ENCODE measurements at places on chromosomes 5 and 9.
A peak's percentile ranks its signal among the peaks of the same experiment; 100 is the strongest.

- DNase-seq: no peak
Measured at GRCh38 chr9:134206311-134207300, 42.2 kb upstream of the RNU6ATAC start.

DNA sequence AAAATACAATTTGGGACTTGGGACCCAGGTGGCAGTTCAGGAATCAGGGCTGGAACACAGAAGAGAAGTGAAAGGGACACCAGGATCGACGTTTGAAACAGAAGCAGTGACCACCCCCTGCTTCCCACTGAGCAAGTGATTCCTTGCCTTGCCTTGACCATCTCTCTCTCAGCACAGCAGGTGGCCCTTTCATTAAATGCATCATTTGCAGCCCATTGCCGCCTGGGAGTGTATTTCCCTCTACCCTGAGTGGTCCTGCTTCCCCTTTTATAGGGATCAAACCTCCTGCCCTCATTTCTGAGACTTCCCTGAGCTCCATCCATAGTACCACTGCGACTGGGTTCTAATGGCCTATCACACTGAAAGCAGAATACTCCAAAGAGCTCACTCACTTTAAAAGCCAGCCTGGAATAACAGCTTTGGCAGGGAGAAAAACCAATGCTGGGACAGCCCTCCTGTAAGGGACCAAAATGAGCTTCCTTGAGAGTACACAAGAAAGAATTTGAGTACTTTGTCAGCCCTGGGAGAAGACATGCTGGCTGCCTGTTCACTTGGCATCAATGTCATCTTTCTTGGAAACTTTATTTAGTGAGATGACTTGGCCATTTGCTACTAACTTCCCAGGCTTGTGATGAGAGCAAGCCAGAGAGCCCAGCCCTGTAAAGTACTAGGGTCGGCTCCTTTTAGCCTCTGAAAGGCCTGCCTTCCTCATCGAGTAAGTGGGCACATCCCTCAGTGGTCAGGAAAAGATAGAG is 149.7 kb downstream of the SLIT3 start:
- DNase-seq: no peak

- no peak for DNase-seq
Measured at GRCh38 chr5:80662108-80662507, 7.3 kb upstream of the DHFR start.

DNA sequence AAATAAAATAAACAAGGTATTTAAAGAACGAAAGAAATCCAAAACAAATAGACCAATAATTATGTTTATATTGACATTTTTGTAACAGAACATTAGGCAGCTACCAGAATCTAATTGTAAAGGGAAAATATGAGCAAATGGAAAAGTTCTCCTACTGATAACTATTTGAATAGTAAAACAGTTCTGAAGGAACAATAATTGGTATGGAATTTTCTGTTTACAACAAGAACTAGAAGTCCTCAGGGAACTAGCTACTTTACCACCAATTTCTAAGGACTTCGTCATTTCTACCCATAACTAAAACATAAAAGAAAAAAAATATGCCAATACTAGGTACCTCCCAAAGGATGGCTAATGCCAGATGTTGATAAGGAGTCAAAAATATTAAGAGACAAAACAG is 58.5 kb downstream of the AP3B1 start:
- DNase-seq: no peak

- DNase-seq: peak; percentile 64
Measured at GRCh38 chr9:35771534-35771933, 17.5 kb upstream of the MSMP start.

- DNase-seq: no peak
Measured at GRCh38 chr9:121685795-121686377, 34.5 kb downstream of the DAB2IP start.

GRCh38 chr5:125370461-125371205 is 624.2 kb upstream of the ZNF608 start:
- DNase-seq: no peak

DNA sequence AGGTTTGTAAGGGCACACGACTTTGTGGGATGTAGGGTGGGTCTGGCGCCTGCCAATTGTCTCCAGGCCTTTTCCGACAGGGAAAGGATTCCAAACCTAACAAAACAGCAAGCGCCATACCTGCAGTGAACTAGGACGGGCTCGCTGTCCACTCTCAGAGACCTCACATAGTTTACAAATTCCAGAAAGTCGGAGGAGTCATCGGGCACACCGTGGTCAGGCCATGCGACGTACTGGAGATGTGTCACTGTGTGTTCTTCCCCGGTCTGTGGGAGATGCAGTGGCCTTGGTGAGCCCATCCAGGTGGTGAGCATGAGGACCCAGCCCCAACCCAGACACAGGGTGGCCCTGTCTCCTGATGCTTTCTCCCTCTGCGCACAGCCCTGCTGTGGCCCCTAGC is 61.3 kb upstream of the EPB41L4B start:
- no peak for DNase-seq

DNA sequence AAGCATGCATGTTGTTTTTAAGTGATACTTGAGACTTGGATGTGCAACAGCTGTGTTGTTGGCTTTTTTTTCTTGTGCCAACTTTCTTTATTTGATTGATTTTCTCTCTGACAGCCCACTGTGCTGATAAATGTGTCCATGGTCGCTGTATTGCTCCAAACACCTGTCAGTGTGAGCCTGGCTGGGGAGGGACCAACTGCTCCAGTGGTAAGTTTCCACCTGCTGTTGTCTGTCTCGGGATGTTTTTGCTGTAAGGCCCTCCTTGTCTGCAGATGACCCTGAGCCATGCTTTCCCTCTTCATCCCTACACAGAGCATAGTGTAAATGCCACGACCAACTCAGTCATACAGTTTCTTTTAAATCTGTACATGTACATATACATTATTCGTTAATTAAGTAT is 79.2 kb downstream of the MEGF10 start:
- no peak for DNase-seq

DNA sequence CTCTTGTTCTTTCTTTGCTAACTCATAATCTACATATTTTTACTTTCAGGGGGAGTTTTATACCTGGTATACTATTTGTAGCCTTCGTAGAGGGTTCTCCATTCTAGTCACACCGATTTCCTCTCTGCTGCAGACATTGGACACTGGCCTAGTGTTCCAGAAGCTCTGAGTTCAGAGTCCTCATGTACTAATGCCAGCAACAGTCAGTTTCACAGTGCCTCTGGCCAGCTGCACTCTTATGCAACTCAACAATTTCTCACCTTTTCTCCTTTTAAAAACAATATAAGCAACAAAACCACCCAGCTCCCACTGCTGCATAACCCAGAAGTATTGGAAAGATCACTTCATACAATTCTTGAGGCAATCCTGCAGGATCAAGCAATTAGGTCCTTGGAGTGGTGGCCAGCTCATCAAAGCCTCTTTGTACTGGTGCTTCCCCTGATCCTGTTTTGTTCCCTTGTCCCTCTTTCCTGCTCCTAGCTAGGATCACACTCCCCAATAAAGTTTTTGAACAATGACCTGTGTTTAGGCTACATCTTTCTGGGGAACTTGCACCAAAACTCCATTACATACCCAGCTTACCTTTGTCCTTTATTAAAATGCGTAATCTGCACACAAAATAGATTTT is 98.1 kb upstream of the TUT7 start:
- DNase-seq: no peak

- no peak for DNase-seq
Measured at GRCh38 chr9:30534896-30535295, 1849.5 kb upstream of the ACO1 start.

GRCh38 chr9:111150181-111150580 is 111.9 kb upstream of the LPAR1 start:
- no peak for DNase-seq

DNA sequence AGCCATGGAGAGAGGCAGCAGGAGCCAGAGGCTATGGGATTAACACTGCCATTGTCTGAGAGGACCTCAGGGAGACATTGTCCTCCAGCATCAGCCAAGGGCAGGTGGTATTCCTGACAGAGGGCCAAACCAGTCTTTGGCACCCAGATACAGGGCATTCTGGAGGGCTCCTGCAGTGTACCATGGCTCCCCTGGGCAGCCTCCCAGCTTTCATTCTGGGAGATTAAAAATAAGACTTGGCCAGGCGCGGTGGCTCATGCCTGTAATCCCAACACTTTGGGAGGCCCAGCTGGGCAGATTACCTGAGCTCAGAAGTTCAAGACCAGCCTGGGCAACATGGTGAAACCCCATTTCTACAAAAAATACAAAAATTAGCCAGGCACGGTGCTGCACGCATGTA is 4.2 kb downstream of the MTAP start:
- no peak for DNase-seq

GRCh38 chr9:33049680-33050361 is 24.7 kb downstream of the DNAJA1 start:
- no peak for DNase-seq

DNA sequence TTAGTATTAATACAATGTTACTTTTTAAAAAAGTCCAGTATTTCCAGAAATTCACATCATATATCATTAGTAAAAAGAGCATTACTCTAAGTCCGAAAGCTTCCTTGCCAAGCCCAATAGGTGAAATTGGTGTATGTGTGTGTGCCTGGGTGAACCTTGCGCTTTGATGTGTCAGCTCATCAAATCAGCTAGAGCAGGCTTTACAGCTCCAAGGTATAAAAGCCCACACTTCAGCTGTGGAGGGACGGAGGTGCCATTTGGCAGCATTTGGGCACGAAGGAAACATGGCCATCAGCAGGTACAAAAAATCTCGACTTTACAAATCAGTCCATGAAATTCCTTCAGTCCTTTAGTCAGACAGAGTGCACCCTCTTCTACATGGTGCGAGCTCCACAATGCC is 76.5 kb upstream of the IL7R start:
- no peak for DNase-seq

DNA sequence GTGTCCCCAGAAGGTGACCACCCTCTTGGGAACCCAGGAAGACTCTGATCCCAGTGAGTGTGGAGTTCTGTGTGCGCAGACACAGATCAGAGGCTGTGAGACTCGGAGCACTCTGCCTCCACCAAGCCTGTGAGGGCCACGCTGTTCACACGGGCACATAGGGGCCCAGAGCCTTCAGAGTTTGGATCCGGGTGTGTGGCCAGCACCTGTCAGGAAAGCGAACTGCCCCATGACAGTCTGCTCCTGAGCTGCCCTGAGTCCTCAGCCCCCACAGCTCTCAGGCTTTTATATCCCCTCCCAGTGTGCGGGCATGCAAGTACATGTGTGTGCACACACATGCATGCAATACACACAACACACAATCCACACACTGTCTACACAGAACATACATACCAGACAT is 161.8 kb upstream of the IRX2 start:
- DNase-seq: no peak

GRCh38 chr9:18067548-18068120 is 406.3 kb upstream of the ADAMTSL1 start:
- DNase-seq: no peak

GRCh38 chr5:14782591-14782990 is 89.0 kb downstream of the ANKH start:
- DNase-seq: no peak

DNA sequence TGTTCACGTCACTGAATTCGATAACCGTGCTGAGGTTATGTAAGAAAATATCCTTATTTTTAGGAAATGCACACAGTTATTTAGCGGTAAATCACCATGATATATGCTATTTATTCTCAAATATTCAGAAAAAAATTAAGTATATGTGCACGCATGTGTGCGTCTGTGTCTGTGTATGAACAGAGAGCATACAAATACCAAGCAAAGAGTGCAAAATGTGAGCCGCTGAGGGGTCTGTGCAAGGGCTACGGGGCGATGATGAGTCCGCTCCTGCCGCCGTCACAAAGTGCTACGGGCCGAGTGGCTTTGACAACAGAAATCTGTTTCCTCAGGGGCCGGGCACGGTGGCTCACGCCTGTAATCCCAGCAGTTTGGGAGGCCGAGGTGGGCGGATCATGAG is 6.9 kb upstream of the UCK1 start:
- DNase-seq: no peak

DNA sequence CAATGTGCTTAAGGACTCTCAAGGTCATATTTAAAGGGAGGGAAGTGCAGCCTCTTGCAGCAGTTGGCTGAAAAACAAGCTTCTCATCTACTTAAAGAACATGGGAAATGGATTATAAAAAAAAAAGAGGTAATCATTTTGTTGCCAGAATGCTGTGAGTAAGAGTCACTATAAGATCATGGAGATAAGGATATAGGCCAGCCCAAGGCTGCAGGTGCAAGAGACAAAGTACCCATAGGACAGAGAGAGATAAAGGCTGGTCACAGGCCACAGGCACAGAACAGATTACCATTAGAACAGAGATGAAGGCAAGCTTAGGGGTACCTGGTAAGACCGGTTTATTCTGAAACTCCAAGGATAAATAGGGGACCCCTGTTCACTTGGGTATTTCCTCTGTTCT is 70.5 kb downstream of the CDKN2A start:
- peak; percentile 8 for DNase-seq

DNA sequence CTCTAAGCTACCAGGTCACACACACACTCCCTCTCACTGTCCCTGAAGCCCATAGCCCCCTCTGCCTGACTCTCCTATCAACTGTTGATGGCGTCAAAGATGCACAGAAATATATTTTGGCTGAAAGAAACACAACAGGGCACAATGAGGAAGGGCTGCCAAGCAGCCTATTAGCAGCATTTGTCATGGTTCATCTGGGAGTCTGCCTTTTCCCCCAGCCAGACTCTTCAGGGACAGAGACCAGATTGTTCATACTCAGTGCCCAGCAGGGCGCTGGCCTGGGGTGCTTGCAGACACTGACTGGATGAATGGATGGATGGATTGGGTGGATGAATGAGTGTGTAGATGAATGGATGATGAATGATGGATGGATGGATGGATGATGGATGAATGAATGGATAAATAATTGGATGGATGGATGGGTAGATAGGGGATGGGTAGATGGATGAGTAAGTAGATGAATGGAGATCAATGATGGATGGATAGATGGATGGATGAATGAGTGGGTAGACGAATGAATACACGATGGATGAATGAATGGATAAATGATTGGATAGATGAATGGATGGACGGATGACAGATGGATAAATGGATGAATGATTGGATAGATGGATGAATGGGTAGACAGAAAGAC is 90.5 kb downstream of the ADAMTS2 start:
- no peak for DNase-seq

DNA sequence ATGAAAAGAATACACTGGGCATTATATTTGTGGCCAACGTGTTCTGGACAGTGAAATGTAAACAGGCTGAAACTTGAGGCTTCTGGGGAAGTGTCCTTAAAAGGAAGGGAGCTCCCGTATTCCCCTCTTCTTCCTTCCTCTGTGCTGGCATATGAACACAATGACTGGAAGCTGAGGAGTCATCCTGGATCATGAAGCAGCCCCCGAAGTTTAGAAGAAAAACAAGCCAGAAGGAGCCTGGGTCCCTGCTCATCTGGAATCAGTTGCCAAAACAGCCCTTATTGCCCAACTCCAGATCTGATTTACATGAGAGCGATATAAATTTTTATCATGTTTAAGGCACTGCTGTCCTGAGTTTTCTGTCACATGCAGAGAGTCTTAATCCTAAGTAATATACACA is 65.4 kb upstream of the SLC1A1 start:
- DNase-seq: no peak
